ENCODE measurements at places on chromosomes 7 and 10. TPM values are rescaled to one million over a fixed set of nuclear protein-coding genes. Genes with fewer than 3 reads are reported as not detected.
A peak's percentile ranks its signal among the peaks of the same experiment; 100 is the strongest.

DLX6 gene
- not detected for polyA plus RNA-seq

ANLN gene
- not detected for polyA plus RNA-seq

- DNase-seq, result no peak
Measured at GRCh38 chr7:151125846-151126481, 39.7 kb downstream of the AGAP3 start.

DNA sequence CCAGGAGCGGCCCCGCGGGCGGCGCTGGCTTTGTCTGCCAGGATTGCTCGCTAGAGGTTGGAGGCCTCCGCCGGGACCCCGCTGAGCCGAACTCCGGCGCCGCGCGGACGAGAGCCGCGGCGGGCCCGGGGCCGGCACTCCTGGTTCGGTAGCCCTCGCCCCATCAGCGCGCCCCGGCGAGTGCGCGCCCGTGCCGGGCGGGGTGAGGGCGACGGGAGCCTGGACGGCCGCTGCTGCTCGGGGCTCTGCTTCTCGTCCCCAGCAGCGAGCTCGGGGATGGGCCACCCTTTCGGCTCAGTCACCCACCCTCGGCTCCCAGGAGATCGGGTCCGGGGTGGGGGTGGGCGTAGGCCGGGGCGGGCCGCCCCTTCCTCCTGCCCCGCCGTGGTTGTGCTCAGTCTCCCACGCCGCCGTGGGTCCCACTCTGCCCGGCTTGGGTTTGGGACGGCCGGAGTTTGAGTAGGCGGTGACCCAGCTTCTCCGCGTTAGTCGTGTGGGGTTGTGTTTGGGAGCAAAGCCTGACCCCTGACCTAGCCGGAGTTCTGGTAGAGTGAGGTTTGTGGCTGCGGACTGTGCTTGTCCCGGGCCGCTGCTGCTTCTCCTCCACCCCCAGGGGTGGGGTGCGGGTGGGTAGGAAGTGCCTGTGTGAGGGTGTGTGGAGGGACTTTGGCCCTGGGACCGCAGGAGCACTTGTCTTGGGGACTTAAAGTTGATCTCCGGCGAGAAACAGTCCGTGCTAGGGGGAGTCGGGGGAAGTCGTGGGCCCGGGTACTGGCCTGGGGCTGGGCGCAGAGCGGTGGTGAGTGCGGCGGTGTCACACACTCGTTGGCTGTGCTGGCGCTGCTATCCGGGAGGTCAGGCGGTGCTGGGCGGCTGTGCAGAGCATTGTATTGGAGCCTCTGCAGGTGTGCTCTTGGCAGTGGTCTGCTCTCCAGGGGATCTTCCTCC is 677 bp downstream of the TSPAN14 start:
- DNase-seq, result peak; percentile 38

DNA sequence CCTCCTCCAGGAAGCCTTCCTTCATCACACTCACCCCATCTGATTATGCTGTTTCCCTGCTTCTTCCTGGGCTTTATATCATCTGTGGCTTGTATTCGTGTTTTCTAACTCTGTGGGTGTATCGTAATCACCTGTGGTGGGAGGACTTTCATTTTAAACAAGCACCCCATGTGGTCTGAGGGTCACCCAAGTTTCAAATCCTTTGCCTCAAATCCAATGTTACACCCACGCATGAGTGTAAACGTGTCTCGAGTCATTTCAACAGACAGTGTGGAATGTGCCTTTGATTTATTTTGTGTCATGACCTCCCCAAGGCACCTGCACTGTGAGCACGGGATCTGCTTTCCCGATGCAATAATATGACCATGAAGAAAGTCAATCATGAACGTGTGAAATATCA is 17.5 kb upstream of the LYZL2 start:
- DNase-seq, result no peak

GRCh38 chr7:7642081-7642480 is 1.5 kb downstream of the UMAD1 start:
- DNase-seq, result no peak
